ENCODE measurements at places on chromosomes 1 and 21. TPM values are rescaled to one million over a fixed set of nuclear protein-coding genes. Genes with fewer than 3 reads are reported as not detected.

GRCh38 chr1:148363439-148363810 is 119.7 kb downstream of the PPIAL4G start:
- DNase-seq, result no peak
- H3K4me1 ChIP-seq, result no peaks in the 10 kb centered on the region
- H3K27ac ChIP-seq, result no peak overlapping the region
- H3K36me3 ChIP-seq, result no peaks in the 10 kb centered on the region

- DNase-seq, result no peak
- peak overlapping the region; percentile 89 for H3K27ac ChIP-seq
- no peaks in the 10 kb centered on the region for H3K36me3 ChIP-seq
- no peaks in the 10 kb centered on the region for H3K27me3 ChIP-seq
Measured at GRCh38 chr1:234611225-234611846, 1.4 kb upstream of the IRF2BP2 start.

TRIM45 gene
- total RNA-seq, result 21.6 TPM

INPP5B gene
- 31.6 TPM for total RNA-seq

GRCh38 chr1:57340334-57341070 is 83.4 kb downstream of the DAB1 start:
- H3K27ac ChIP-seq, result no peak overlapping the region
- no peaks in the 10 kb centered on the region for H3K36me3 ChIP-seq
- H3K4me3 ChIP-seq, result no peak overlapping the region
- H3K4me1 ChIP-seq, result no peaks in the 10 kb centered on the region
- DNase-seq, result no peak

CFAP45 gene
- 13.0 TPM for total RNA-seq

- no peak for DNase-seq
- H3K36me3 ChIP-seq, result no peaks in the 10 kb centered on the region
- no peaks in the 10 kb centered on the region for H3K4me1 ChIP-seq
- H3K27ac ChIP-seq, result no peak overlapping the region
- H3K4me3 ChIP-seq, result no peak overlapping the region
- H3K27me3 ChIP-seq, result no peaks in the 10 kb centered on the region
Measured at GRCh38 chr1:157193219-157193618, 55.0 kb upstream of the ETV3 start.

DNA sequence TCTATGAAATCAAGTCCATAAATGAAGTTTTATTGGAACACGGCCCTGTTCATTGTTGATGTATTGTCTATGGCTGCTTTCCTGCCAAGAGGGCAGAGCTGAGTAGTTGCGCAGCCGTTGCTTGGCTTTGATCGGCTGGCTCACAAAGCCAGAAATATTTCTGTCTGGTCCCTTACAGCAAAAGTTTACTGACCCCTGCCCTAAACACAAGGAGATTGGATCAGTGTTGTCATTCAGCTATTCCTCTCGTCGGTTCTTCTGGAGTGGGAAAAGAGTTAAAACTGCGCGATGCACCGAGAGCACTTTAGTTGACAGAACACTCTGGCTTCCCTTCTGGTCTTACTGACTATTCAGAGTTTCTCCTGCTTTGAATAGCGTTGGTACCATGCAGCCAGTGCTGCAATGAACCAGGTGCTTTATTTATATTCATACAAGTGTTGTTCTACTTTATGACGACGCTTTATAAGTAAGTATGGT is 868 bp downstream of the ZBTB40 start:
- H3K27me3 ChIP-seq, result no peaks in the 10 kb centered on the region
- peaks cover 36% of the 10 kb centered on the region for H3K4me1 ChIP-seq
- peak overlapping the region; percentile 93 for H3K27ac ChIP-seq
- H3K36me3 ChIP-seq, result no peaks in the 10 kb centered on the region

DNA sequence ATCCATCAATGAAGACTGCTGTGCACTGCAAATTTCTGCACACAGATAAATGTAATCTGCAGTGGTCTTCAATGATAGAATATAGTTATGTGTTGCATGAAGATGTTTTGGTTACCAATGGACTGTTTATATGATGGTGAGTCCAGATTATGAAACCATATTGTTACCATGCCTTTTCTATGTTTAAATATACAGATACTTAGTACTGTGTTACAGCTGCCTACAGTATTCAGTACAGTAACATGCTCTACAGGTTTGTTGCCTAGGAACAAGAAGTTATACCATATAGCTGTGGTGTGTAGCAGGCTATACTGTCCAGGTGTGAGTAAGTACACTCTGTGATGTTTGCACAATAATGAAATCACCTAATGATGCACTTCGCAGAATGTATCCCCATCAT is 40.8 kb downstream of the SORT1 start:
- H3K27ac ChIP-seq, result no peak overlapping the region
- H3K36me3 ChIP-seq, result no peaks in the 10 kb centered on the region
- H3K4me3 ChIP-seq, result no peak overlapping the region
- DNase-seq, result no peak
- H3K4me1 ChIP-seq, result peaks cover 9% of the 10 kb centered on the region
- no peaks in the 10 kb centered on the region for H3K27me3 ChIP-seq

GRCh38 chr1:219478811-219479210 is 134.1 kb downstream of the ZC3H11B start:
- no peaks in the 10 kb centered on the region for H3K27me3 ChIP-seq
- H3K36me3 ChIP-seq, result no peaks in the 10 kb centered on the region
- DNase-seq, result no peak
- H3K4me3 ChIP-seq, result no peak overlapping the region
- H3K4me1 ChIP-seq, result no peaks in the 10 kb centered on the region

SMCP gene
- total RNA-seq, result 786 TPM

GRCh38 chr1:203628201-203629015 is 1.8 kb downstream of the ATP2B4 start:
- H3K27me3 ChIP-seq, result no peaks in the 10 kb centered on the region
- no peaks in the 10 kb centered on the region for H3K36me3 ChIP-seq
- DNase-seq, result peak; percentile 56
- H3K4me1 ChIP-seq, result peaks cover 41% of the 10 kb centered on the region
- peak overlapping the region; percentile 56 for H3K4me3 ChIP-seq

RIPK4 gene
- total RNA-seq, result 10.2 TPM

- H3K27me3 ChIP-seq, result no peaks in the 10 kb centered on the region
- no peaks in the 10 kb centered on the region for H3K36me3 ChIP-seq
- H3K27ac ChIP-seq, result no peak overlapping the region
Measured at GRCh38 chr1:67372136-67372535, 58.1 kb downstream of the SERBP1 start.

- H3K4me3 ChIP-seq, result peak within 1 kb of the TSS; percentile 90
- H3K36me3 ChIP-seq, result no peaks in the 10 kb centered on the region
- peak within 1 kb of the TSS; percentile 99 for H3K27ac ChIP-seq
Measured at GRCh38 chr1:228487336-228488124, at the start of gene RNF187. Gene RNF187 (plus strand): TSS chr1:228487382.

- H3K4me3 ChIP-seq, result no peak overlapping the region
- H3K27me3 ChIP-seq, result no peaks in the 10 kb centered on the region
- no peak overlapping the region for H3K27ac ChIP-seq
- peak; percentile 12 for DNase-seq
Measured at GRCh38 chr1:43447891-43448708, 5.6 kb downstream of the HYI start.

GRCh38 chr1:59039551-59039950 is 255.7 kb upstream of the JUN start:
- H3K4me1 ChIP-seq, result peaks cover 6% of the 10 kb centered on the region
- no peaks in the 10 kb centered on the region for H3K27me3 ChIP-seq
- DNase-seq, result no peak
- no peaks in the 10 kb centered on the region for H3K36me3 ChIP-seq
- no peak overlapping the region for H3K4me3 ChIP-seq

ZNF648 gene
- total RNA-seq, result 5.0 TPM

- H3K4me3 ChIP-seq, result no peak overlapping the region
- no peaks in the 10 kb centered on the region for H3K4me1 ChIP-seq
- no peak for DNase-seq
- H3K36me3 ChIP-seq, result no peaks in the 10 kb centered on the region
- no peaks in the 10 kb centered on the region for H3K27me3 ChIP-seq
- no peak overlapping the region for H3K27ac ChIP-seq
Measured at GRCh38 chr1:83918688-83919285, 80.1 kb downstream of the TTLL7 start.

GRCh38 chr21:37202221-37203110 is 64.7 kb downstream of the VPS26C start:
- no peaks in the 10 kb centered on the region for H3K36me3 ChIP-seq
- DNase-seq, result no peak
- no peaks in the 10 kb centered on the region for H3K27me3 ChIP-seq
- no peak overlapping the region for H3K4me3 ChIP-seq
- H3K27ac ChIP-seq, result no peak overlapping the region

DNA sequence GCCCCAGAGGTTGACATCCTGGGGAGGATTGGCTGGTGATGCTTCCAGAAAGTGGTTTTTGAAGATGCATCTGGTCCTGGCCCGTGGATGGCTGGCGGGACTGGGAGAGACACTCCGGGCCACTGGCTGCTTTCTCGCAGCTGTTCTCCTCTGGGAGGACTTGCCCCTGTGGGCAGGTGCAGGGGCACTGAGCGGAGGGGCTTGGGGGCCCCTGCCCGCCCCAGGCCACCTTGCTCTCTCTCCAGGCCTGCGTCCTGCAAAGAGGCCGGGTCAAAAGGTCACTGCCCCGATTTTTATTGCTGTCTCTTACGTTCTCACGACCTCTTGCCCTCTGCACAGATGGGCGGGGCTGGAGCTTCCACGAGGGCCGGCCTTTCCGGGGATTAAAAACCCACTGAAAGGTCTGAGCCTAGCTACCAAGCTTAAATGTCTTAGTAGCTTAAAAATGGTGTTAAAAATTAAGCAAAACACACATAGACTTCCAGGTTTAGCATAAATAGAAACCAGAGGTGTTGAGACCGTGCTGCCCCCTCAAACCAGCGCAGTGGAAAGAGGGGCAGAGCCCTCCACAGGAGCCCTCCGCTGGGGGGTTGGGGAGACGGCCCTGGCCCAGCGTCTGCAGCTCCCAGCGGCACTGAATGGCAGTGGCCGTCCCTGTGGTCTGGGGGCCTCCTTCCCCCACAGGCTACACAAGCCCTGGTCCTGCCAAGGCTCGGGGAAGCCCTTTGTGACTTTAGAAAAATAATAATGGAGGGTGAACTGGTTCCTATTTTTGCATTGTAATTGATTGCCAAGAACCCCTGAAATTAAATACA is 43.9 kb downstream of the SKI start:
- no peaks in the 10 kb centered on the region for H3K36me3 ChIP-seq
- H3K4me3 ChIP-seq, result no peak overlapping the region
- no peaks in the 10 kb centered on the region for H3K27me3 ChIP-seq
- peaks cover 61% of the 10 kb centered on the region for H3K4me1 ChIP-seq
- no peak overlapping the region for H3K27ac ChIP-seq

DNA sequence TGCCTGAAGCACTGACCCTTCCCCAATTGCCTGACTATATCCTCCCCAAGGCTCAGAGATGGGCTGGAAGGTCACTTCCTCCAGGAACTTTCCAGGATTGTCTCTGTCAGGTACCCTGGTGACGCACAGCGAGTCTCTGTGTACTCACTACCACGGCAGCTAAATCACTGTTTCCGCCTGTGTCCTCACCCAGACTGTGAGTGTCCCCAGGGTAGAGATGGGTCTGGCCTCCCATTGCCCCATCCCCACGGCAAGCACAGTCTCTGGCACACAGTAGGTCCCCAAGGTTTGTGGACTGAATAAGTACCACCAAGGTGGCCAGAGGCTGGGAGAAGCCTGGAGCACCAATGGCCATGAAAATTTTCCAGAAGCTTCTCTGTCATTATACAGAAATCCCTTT is 93.8 kb upstream of the RUNX3 start:
- H3K4me3 ChIP-seq, result no peak overlapping the region
- H3K27me3 ChIP-seq, result no peaks in the 10 kb centered on the region
- no peaks in the 10 kb centered on the region for H3K36me3 ChIP-seq
- no peak for DNase-seq
- H3K27ac ChIP-seq, result no peak overlapping the region
- no peaks in the 10 kb centered on the region for H3K4me1 ChIP-seq

DNA sequence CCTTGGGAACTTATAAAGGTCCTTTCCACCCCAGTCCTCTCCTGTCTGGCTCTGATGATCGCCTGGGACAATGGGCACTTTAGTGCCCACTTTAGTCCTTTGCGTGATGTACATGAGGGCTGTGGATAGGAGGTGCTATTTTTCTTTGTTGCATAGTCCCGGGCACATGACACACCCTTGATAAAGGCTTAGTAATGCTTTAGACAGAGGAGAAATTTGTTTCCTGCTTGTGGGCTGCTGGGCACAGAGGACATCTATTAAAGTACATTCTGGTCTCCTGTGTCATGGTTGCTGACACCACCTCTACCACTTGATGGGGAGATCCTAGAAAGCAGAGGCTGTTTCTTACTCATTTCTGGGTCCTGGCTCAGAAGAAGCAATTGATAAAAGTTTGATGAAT is 5.4 kb upstream of the KNCN start:
- H3K36me3 ChIP-seq, result no peaks in the 10 kb centered on the region
- H3K4me1 ChIP-seq, result no peaks in the 10 kb centered on the region
- no peak overlapping the region for H3K4me3 ChIP-seq
- H3K27me3 ChIP-seq, result no peaks in the 10 kb centered on the region
- no peak for DNase-seq

ORC1 gene
- total RNA-seq, result 6.9 TPM

- no peaks in the 10 kb centered on the region for H3K27me3 ChIP-seq
- no peak overlapping the region for H3K27ac ChIP-seq
- no peak for DNase-seq
- no peak overlapping the region for H3K4me3 ChIP-seq
Measured at GRCh38 chr1:225711236-225711937, 58.5 kb upstream of the ENAH start.

DNA sequence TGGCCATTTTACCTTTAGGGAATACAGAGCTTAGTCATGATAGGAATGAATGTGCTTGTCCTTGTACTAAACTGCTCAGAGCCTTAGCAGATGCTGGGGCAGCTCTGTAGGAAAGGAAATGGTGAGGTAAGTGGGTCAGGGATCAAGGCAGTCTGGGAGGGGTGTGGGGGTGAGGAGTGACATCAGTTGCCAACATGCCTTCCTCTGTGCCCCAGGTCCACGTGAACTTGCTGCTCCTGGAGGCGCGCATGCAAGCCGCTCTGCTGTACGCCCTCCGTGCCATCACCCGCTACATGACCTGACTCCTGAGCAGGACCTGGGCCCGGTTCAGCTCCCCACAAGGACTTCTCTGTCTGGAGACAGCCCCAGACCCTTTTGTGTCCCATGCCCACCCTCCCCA is 21.2 kb downstream of the SESN2 start:
- H3K4me1 ChIP-seq, result no peaks in the 10 kb centered on the region
- H3K27ac ChIP-seq, result no peak overlapping the region
- H3K4me3 ChIP-seq, result no peak overlapping the region
- H3K36me3 ChIP-seq, result no peaks in the 10 kb centered on the region
- no peaks in the 10 kb centered on the region for H3K27me3 ChIP-seq

All from testis (tissue), 5 donors.